ENCODE measurements at places on chromosomes 12 and 14. TPM values are rescaled to one million over a fixed set of nuclear protein-coding genes. Genes with fewer than 3 reads are reported as not detected.
A peak's percentile ranks its signal among the peaks of the same experiment; 100 is the strongest.

GRCh38 chr12:92059960-92060359 lies 85.7 kb downstream of the BTG1 start:
- DNase-seq = no peak

- peak; percentile 42 for DNase-seq
Measured at GRCh38 chr14:21268617-21269251, 508 bp downstream of the HNRNPC start.

DNA sequence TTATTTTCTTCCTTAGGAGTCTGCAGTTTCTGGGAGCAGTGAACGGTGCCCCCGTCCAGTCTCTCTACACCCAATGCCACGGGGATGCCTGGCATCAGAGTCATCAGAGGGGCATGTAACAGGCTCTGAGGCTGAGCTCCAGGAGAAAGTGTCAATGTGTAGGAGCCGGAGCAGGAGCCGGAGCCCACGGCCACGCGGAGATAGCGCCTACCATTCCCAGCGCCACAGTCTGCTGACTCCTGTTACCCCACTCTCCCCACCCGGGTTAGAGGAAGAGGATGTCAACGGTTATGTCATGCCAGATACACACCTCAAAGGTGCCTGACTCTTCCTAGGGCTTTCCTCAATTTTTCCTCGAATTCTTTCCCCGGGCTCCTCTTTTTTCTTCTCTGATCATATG lies 3.3 kb upstream of the PA2G4 start:
- no peak for DNase-seq

PPFIA2 gene
- not detected for polyA plus RNA-seq

GSC gene
- not detected for polyA plus RNA-seq

POTEG gene
- polyA plus RNA-seq = not detected
